ENCODE measurements at places on chromosomes 12 and 14.

GRCh38 chr14:78921856-78922255 lies 751.7 kb downstream of the NRXN3 start:
- DNase-seq: no peak

DNA sequence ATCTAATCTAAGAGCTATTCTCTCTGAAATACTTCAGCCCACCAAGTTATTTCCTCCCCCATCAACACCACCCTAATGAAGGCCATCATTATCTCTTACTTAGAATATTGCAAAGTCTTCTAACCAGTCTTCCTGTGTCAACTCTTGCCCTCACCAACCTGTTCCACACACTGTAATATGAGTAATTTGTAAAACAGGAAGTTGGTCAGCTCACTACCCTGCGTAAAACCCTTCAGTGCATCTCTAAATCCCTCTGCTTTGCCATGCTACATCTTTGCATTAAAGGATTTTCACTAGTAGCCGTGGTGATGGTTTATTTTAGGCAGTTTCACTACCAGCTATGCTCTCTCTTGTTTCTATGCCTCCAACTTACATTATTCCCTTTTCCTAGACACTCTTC lies 70.0 kb downstream of the KIF21A start:
- no peak for DNase-seq

GRCh38 chr12:125549836-125550235 lies 484.6 kb downstream of the AACS start:
- DNase-seq: no peak

GRCh38 chr14:78254911-78255461 lies 84.8 kb downstream of the NRXN3 start:
- DNase-seq: no peak

DNA sequence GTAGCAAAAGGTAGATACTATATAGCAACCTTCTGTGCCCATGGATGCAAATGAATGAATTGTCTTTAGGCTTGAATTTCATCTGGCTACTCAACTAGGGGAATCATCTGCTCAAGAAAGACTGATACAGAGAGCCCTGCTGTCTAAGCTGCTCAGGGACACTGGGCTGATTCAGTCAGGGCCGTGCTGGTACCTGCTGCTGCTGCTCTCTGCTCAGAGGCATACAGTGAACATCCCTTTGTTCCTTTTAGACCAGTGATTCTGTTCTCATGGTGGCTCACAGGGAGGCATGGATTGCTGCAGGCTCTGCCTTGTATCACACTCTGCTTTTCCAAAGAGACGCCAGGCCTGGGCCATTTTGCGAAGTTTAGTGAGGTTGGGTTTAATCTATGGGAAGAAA lies 14.1 kb downstream of the EIF2B2 start:
- no peak for DNase-seq

DNA sequence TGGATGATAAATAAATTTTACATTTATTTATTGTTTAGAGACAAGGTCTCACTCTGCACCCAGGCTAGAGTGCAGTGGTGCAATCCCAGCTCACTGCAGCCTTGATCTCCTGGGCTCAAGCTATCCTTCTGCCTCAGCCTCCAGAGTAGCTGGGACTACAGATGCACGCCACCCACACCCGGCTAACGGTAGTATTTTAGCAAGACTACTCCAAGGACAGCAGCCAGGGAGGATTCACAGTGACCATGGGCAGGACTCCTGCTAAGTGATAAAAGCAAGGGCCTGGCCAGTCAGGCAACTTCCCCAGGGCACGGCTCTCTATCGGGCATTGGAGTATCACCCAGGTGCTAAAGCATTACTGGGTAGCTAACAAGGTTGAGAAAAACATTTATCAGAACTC lies 55.4 kb downstream of the ARL6IP4 start:
- DNase-seq: no peak

DNA sequence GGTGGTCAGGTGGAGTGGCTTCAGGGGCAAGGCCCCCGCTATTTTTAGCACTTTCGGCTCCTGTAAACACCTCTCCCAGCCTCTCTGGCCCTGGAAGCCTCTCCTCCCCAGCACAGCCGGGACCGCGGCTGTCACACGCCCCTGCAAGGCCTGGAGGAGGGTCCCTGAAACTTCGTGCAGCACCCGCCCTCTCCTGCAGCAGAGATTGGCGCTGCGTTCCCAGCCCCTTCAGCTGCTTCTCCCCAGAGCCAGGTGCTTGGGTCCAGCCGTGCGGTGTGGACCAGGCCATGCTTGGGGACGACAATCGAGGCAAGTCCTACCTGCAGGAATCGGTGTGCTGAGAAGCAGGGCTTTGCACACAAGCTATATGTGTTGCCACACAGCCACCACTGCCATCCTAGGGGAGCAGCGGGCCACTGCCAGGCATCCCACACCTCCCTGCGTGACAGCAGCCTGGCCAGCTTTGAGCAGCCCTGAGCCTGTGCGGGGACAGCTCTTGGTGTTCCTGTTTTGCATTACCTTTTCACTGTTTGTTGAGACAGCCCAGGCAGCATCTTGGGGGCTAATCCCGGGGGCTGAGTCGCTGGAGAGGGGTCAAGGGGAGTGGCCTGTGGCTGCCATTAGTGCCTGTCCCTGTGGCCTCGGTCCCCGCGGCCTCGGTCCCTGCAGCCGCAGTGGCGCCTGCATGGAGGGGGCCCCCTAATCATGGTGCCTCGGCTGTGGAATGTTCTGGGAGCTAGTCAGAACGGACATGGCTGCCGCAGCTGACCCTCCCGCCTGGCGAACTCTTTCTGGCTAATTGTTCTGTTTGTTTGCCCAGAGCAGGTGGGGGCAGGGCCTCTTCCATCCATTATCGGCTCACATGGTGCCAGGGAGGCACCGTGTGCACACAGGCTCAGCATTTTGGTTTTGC lies 27.6 kb upstream of the TRAF3 start:
- no peak for DNase-seq

DNA sequence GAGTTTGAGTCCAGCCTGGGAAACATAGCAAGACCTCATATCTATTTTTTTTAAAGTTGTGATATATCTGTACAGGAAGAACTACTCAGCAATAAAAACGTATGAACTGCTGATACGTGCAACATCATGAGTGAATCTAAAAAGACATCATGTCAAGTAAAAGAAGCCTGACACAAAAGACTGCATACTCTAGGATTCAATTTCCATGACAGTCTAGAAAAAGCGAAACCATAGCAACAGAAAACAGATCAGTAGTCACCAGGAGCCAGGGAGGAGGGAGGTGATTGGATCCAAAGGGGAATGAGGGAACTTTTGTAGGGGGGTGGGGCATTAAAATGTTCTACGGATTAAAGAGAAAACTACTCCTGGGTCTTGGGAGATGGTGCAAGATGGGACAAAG lies 8.7 kb upstream of the RGS6 start:
- DNase-seq: no peak

DNA sequence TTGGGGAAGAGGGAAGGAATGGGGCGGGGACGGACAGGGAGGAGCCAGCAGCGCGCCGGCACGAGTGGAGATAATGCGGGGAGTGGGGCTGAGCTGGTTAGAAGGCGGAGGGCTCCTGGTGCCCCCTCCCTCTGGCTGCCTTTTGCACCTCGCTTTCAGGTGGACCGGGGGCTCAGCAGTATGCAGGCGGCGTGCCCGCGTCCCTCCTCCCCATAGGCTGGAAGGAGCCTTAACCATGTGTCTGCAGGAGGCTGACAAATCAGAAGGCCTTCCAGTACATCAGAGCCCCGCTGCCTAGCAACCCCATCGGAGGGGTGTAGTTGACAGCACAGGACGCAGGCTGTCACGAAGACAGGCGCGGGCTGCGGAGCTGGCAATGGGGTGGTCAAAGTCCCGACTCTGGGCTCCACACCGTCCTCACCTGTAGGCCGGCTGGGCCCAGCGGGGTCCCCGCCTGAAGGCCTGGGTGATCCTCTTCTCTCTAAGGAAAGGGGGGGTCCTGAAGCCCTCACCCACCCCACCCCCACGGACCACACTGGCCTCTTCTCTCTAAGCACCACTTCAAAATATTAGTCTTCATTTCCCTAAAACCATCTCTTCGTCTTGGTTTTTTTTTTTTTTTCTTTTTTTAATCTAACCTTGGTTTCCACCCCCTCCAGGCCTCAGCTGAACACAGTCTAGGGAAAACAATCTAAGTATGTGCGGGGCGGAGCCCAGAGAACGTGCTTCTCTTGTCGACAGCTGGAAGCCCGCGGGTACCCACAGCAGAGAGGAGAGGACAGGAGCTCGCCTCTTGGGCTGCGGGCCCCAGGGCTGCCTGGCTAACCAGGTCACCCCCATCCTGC lies 44.5 kb downstream of the KDM2B start:
- DNase-seq: peak; percentile 67

DNA sequence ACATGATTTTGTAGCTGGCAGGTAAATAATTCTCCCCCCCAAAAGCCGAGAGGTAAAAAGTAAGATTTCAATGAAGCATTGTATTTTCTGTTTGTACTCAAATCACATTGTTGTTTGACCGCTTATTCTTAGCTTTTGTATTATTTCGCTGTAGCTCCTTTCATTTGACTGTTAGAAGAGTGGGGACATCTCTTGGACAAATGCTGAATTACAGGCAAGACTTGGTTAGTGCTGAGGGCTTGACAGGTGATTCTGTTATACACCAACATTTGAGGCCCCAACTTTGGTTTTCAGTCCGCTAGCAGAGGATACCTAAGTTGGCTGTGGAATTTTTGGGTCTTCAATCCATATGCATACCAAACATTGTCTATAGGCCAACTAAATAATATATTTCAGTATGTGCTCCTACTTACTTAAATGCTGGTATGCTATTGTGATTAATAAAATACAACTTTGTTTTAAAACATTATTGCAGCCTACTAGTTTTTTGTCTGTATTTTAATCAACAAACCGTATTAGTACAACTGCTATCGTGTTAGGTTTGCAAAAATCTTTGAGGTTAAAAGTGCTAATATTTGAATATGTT lies 102.2 kb downstream of the ERC1 start:
- no peak for DNase-seq

DNA sequence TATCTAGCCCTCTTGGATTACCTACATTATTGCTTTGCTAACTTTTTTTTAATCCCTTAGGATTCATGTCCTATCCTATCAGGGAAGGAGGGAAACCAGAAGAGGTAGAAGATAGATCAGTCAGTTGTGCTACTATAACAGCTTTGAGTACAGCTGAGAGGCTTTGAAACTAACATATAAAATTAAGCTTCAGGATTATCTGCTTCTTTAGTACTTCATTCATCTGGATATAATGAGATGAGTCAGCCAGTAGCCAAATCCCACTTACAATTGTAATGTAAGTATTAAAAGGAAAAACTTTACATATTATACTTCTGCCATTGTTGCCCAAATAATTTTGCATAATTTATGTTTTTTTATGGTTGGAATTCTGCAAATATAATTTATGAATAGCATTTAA lies 33.4 kb upstream of the ANO6 start:
- no peak for DNase-seq

DNA sequence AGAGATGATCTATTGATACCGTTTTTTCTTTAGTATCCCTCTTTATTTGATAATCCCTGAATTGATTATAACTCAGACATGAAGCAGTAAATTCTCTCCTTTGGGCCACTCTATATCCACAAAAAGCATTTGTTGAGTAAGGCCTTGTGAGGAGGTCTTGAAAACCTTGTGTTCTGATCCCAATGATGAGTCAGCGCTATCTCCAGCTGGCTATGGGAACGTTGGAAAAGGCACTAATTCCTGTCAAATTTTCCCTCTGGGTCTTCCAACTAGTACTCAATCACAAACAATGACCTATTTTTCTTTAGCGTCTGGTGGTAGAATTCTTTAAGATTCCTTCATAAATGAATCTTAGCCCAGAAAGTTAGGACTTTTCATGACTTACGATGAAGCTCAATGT lies 168.4 kb upstream of the LRIG3 start:
- no peak for DNase-seq
